ENCODE measurements at places on chromosomes 11 and 22. TPM values are rescaled to one million over a fixed set of nuclear protein-coding genes. Genes with fewer than 3 reads are reported as not detected.
A peak's percentile ranks its signal among the peaks of the same experiment; 100 is the strongest.

DNA sequence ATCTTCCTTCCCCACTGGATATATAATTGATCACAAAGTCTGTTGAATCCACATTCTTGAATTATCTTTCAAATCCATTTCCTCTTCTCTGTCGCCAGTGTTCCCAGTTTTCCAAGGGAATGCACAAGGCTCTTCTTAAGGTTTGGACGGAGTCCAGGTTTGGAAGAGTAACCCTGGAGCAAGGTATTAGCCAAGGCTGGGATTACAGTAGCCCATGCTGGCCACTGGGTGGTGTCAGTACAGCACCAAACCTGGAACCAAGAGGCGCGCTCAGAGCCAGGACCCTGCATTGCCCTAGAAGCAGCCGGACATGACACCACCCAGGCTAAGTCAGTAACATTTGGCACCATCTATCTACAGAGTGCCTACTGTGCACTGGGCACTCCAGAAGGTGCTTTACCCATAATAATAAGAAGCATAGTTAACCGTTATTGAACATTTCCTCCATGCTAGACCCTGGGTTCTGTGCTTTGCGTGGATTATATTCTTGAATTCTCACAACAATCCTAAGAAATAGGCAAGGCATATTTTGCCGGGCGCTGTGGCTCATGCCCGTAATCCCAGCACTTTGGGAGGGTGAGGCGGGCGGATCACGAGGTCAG lies 48.0 kb upstream of the CLPB start:
- no peak overlapping the region for H3K27ac ChIP-seq
- no peaks in the 10 kb centered on the region for H3K4me1 ChIP-seq
- peak; percentile 75 for DNase-seq
- H3K27me3 ChIP-seq = no peaks in the 10 kb centered on the region
- no peaks in the 10 kb centered on the region for H3K36me3 ChIP-seq

DNA sequence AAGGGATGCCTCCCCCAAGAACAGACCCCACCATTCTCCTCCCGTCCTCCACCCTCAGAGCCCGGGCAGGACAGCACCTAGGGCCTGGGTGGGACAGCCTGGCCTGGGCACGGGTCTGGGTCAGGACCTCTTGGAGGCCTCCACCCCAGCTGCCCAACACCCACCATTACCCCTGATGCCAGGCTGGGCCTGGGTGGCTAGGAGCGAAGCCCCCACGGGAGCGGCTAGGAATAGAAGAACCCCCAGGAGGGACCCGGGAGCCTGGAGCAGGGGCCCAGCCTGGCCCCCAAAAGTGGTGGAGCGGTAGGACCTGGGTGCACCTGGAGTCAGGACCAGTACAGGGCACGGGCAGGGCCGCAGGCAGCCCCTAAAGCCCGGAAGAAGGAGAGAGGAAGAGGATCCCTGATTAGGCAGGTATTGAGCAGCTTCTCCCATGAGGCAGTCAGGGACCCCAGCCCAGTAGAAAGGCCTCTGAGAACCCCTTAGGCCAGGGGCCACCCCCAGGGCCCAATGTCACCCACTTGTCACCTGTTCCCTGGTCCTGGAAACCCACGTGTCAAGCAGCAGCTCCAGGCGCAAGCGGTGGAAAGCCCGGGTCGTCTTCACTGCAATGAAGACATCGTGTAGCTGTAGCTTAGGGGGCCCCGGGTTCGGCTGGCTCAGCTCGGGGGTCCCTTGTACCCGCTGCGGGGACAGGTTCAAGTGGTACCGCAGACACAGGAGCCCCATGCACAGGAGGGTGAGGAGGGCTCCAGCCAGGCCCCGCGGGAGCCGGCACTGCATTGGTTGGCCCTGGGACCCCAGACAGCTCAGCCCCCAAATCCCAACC lies 575 bp downstream of the MFNG start:
- H3K4me1 ChIP-seq = peaks cover 22% of the 10 kb centered on the region
- DNase-seq = no peak
- H3K36me3 ChIP-seq = peaks cover 11% of the 10 kb centered on the region
- peak overlapping the region; percentile 45 for H3K4me3 ChIP-seq
- peak overlapping the region; percentile 63 for H3K27ac ChIP-seq

ACR gene
- polyA plus RNA-seq = 0.23 TPM

GRCh38 chr22:35600476-35600875 lies 16.7 kb downstream of the MB start:
- DNase-seq = no peak
- no peak overlapping the region for H3K4me3 ChIP-seq
- no peak overlapping the region for H3K27ac ChIP-seq
- no peaks in the 10 kb centered on the region for H3K27me3 ChIP-seq
- H3K4me1 ChIP-seq = no peaks in the 10 kb centered on the region

GRCh38 chr11:12377824-12378593 lies 638 bp downstream of the PARVA start:
- peaks cover 12% of the 10 kb centered on the region for H3K27me3 ChIP-seq
- H3K4me1 ChIP-seq = peaks cover 21% of the 10 kb centered on the region
- peak overlapping the region; percentile 58 for H3K4me3 ChIP-seq
- peak; percentile 73 for DNase-seq

GRCh38 chr22:33658775-33659174 lies 261.5 kb downstream of the LARGE1 start:
- no peak overlapping the region for H3K4me3 ChIP-seq
- H3K27me3 ChIP-seq = no peaks in the 10 kb centered on the region
- DNase-seq = no peak
- peaks cover 26% of the 10 kb centered on the region for H3K4me1 ChIP-seq
- no peaks in the 10 kb centered on the region for H3K36me3 ChIP-seq
- H3K27ac ChIP-seq = peak overlapping the region; percentile 31

DLG2 gene
- polyA plus RNA-seq = 1.6 TPM

- no peak overlapping the region for H3K27ac ChIP-seq
- no peak for DNase-seq
- no peak overlapping the region for H3K4me3 ChIP-seq
- no peaks in the 10 kb centered on the region for H3K27me3 ChIP-seq
These were observed 40.1 kb upstream of the CARD18 start for GRCh38 chr11:105179542-105180278.

- H3K27me3 ChIP-seq = no peaks in the 10 kb centered on the region
- H3K4me3 ChIP-seq = no peak overlapping the region
- DNase-seq = no peak
- H3K4me1 ChIP-seq = no peaks in the 10 kb centered on the region
These were observed 28.1 kb downstream of the AMPD3 start for GRCh38 chr11:10483174-10483573.

MAPK8IP2 gene
- 0.61 TPM for polyA plus RNA-seq

GRCh38 chr22:28938286-28938833 lies 55.0 kb downstream of the ZNRF3 start:
- H3K27me3 ChIP-seq = no peaks in the 10 kb centered on the region
- no peaks in the 10 kb centered on the region for H3K36me3 ChIP-seq
- H3K4me1 ChIP-seq = peaks cover 6% of the 10 kb centered on the region
- DNase-seq = no peak

- H3K36me3 ChIP-seq = peaks cover 89% of the 10 kb centered on the region
- DNase-seq = peak; percentile 74
- no peaks in the 10 kb centered on the region for H3K27me3 ChIP-seq
- H3K27ac ChIP-seq = peak overlapping the region; percentile 39
- H3K4me3 ChIP-seq = no peak overlapping the region
These were observed 5.6 kb downstream of the RGL4 start for GRCh38 chr22:23696326-23696851.

GRCh38 chr11:107606141-107606540 lies 15.2 kb downstream of the ELMOD1 start:
- peaks cover 39% of the 10 kb centered on the region for H3K27me3 ChIP-seq
- no peaks in the 10 kb centered on the region for H3K36me3 ChIP-seq
- no peak for DNase-seq
- no peak overlapping the region for H3K4me3 ChIP-seq

GRCh38 chr11:120708511-120709183 lies 197.1 kb downstream of the GRIK4 start:
- H3K4me1 ChIP-seq = no peaks in the 10 kb centered on the region
- no peaks in the 10 kb centered on the region for H3K27me3 ChIP-seq
- no peak overlapping the region for H3K27ac ChIP-seq
- no peak overlapping the region for H3K4me3 ChIP-seq
- no peaks in the 10 kb centered on the region for H3K36me3 ChIP-seq
- DNase-seq = no peak

MMP13 gene
- polyA plus RNA-seq = not detected

GRCh38 chr11:44275241-44275640 lies 34.7 kb downstream of the ALX4 start:
- no peak overlapping the region for H3K27ac ChIP-seq
- no peak for DNase-seq
- H3K27me3 ChIP-seq = peaks cover 6% of the 10 kb centered on the region
- no peaks in the 10 kb centered on the region for H3K36me3 ChIP-seq
- no peaks in the 10 kb centered on the region for H3K4me1 ChIP-seq

DNA sequence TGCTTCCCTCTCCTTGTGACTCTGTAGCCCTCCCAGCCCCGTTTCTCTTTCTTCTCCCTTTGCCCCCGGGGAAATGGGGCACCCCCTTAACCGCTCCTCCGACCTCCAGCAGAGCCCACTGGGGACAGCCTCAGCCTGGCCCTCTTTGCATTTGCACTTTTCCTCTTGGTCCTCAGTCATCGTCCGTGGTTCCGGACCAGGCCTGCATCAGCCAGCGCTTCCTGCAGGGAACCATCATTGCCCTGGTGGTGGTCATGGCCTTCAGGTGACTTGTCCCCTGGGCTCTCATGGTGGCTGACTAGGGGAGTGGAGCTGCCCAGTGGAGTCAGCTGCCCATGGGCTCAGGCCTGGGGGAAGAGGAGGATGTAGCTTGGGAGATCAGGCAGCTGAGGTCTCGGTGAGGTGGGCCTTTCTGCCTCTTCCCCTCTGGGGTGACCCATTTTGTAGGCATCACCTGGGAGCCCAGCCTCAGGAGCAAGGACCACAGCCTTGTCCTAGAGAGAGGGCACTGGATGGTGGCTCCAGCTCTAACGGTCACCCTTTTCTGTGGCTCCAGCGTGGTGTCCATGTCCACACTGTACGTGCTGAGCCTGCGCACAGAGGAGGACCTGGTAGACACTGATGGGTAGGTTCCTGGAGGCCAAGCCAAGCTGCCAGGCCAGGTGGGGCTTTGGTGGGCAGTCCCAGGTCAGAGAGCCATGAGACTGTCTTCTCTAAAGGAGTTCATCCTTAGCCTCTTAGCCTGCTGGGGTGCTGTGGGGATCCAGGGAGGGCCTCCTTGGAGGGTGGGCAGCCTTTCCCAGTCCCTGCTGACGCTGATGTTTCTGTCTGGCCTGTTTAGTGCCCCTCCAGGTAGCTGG lies 12.5 kb downstream of the TMEM258 start:
- no peak overlapping the region for H3K27ac ChIP-seq
- H3K4me1 ChIP-seq = peaks cover 17% of the 10 kb centered on the region
